ENCODE measurements at places on chromosomes 12 and 14. TPM values are rescaled to one million over a fixed set of nuclear protein-coding genes. Genes with fewer than 3 reads are reported as not detected.
A peak's percentile ranks its signal among the peaks of the same experiment; 100 is the strongest.

- DNase-seq: peak; percentile 73
These were observed at the start of gene MEG3 for GRCh38 chr14:100825713-100826331. Gene MEG3 (plus strand): TSS chr14:100826118.

GRCh38 chr14:22600027-22600426, 1.9 kb downstream of the ABHD4 start:
- DNase-seq: no peak

GRCh38 chr14:61179796-61180398, 101.2 kb downstream of the TMEM30B start:
- DNase-seq: no peak

DNA sequence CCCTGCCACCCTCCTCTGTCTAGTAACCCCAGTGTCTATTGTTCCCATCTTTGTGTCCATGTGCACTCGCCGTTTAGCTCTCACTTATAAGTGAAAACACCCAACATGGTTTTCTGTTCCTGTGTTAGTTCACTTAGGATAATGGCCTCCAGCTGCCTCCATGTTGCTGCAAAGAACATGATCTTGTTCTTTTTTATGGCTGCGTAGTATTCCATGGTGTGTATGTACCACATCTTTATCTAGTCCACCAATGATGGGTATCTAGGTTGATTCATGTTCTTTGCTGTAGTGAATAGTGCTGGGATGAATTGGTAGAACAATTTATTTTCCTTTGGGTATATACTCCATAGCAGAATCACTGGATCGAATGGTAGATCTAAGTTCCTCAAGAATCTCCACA, 51.0 kb upstream of the RFLNA start:
- no peak for DNase-seq

DNA sequence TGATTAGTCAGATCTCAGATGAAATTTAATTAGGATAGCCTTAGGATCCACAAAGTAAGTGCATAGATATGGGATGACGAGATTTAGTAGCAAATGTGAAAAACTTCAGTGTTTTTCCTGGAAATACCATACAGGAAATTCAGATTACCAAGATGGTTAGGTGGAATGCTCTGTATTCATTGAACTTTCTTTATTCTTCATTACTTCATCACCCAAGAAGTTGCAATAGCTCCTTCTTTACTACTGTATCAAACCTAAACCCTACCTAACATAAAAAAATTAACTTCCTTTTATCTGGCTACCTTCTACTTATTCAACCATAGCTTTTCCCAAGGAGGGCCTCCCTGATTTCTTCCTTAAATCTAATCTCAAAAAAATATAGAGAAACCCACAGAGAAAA, 100.4 kb downstream of the TTC6 start:
- DNase-seq: no peak

Gene OTUB2
- 2.7 TPM for total RNA-seq

- DNase-seq: peak; percentile 64
These were observed 3.0 kb downstream of the GAS2L3 start for GRCh38 chr12:100576331-100577036.

GRCh38 chr12:113314121-113314529, 20.8 kb downstream of the SLC8B1 start:
- DNase-seq: peak; percentile 43

Gene KERA
- not detected for total RNA-seq

GRCh38 chr12:106021516-106021915, 117.2 kb downstream of the NUAK1 start:
- DNase-seq: no peak

DNA sequence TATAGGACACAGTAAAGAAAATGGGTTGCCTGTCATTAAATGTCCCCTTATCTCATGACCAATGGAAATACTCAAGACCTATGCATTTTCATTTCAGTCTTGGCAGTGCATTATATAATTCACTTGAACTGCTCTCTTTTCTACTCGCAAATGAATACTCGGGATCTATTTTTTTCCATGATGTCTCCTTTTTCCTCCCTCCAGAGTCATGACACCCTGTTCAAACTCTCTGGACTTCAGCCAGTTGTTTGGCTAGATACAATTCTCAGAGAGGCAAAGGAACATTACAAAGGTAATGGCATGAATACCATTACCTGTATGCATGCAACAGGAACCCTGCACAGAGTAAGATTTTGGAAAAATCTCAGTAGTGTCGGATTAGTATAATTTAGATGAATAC, 130.9 kb downstream of the GPR135 start:
- DNase-seq: no peak

DNA sequence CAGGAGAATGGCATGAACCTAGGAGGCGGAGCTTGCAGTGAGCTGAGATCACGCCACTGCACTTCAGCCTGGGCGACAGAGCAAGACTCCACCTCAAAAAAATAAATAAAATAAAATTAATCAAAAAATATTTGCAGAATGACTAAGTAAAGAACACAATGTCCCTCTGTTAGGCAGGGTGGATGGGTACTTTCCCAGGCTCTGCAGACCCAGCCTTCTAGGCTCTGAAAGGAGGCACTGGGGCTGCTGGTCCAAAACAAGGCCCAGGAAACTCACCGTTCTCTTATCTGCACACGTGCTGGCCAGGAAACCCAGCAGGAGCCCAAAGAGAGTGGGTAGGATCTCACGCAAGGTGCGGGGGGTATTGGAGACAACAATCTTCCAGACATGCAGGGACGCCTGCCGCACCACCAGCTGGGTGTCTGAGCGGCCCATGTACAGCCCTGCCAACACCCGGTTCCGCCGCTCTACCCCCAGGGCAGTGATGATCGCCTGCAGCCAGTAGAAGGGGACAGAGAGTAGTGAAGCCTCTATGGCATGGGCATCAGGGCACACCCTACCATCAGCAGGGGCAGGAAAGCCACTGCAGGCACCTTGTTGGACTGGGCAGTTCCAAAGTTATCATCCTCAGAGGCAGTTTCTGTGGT, 25.8 kb upstream of the RAB35 start:
- DNase-seq: no peak

DNA sequence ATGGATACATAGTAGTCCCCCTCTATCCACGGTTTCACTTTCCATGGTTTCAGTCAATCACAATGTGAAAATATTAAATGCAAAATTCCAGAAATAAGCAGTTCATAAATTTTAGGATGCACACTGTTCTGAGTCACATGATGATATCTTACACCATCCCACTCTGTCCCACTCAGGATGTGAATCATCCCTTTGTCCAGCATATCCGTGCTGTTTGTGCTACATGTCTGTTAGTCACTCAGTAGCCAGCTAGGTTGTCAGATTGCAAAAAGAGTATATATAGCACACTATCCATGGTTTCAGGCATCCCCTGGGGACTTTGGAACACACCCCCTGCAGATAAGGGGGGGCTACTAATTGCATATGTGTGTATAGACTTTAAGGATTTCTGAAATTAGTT, 8.1 kb upstream of the NAA30 start:
- DNase-seq: peak; percentile 73

DNA sequence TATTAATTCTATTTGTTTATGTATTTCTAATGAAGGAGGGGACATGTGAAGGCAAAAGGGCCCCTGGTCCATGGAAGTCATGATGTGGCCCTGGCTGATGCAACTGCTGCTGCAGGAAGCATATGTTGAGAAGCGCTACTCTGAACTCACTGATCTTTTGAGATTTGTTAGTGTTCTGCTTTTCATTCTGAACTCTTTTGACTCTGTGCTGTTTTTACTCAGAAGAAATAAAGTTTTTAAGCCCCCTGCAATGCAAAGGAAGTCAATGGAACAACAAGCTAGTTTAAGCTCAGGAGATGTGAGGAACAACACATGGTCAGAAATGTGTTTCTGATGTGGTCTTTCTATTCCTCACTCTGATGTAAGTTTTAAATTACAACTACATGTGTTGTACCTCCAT, 88.9 kb upstream of the BTG1 start:
- no peak for DNase-seq

Gene GPR132
- total RNA-seq: 5.1 TPM

DNA sequence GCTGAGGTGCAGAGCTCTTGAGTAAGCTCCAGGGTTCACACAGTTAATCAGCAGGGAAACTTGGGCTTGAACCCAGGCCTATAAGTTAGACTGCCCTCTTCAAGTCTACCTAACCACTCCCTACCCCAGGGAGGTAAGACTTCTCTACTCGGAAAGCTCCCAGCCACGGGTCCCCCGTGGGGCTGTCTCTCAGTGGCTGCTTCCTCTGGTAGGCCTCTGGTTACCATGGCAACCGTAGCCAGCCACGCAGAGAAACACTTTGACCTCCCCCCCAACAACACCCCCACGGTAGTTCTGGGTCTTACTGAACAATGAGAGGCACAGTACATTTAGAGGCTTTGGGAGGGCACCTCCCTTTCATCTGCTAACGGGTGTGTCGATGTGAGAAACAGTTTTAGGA, 245.2 kb downstream of the AACS start:
- DNase-seq: no peak

Gene STYK1
- total RNA-seq: 1.0 TPM

GRCh38 chr12:60101715-60102114, 505.9 kb downstream of the SLC16A7 start:
- no peak for DNase-seq

DNA sequence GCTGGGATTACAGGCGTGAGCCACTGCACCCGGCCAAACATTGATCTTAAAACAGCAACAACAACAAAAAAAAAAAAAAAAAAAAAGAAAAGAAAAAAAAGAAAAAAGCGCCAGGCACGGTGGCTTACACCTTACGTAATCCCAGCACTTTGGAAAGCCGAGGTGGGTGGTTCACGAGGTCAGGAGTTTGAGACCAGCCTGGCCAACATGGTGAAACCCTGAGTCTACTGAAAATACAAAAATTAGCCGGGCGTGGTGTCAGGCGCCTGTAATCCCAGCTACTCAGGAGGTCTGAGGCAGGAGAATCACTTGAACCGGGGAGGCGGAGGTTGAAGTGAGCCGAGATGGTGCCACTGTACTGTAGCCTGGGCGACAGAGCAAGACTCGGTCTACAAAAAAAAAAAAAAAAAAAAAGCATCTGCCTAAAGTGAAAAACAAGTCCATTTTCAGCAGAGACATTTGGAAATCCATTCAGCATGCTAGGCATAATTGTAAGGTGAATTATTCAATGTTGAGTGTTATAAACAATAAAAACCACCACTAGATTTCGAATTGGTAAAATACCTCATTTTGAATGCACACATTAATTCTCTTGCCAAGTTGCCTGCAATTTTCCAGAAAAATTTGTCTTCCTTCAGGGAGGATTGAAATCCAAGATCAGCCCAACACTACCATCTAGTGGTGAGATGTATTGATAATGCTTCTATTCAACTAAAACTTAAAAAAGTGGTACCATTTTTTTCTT, 8.0 kb upstream of the CERS5 start:
- peak; percentile 58 for DNase-seq

- DNase-seq: peak; percentile 80
These were observed 202.5 kb upstream of the DDHD1 start for GRCh38 chr14:53355581-53356112.

DNA sequence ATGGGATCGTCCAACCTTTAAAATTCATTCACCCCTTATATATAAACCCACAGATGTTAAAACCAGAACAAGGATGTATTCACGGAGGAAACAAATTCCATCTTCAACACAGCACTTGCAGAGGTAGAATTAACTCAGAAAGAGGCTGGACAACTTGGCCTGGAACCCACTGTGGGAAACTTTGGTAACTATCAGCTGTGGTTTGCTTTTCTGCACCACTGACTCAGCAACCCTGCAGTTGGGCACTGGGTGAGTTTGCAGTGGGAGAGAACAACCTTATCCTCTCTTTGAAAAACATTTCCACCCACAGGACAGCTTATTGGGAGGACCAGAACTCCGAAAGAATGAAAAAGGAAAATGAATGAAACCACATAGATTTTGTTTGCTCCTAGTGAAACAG, 66.3 kb downstream of the ZNF664 start:
- DNase-seq: peak; percentile 58

DNA sequence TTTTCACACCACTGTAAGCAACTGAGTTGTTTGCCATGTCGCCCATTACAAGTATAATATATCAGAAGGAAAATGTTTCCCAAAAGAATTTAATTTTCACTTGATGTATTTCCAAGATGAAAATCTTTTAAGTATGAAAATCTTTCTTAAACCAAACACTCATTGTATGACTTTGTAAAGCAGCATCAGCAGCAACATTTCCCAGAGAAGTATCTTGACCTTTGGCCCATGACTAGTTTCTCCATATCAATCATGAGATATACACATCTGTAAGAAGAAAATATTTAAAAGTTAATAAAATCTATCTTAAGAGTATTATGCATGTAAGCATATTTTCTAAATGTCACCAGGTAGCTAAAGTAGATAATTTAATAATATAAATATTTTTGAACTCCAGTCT, 52.8 kb downstream of the ATP2B1 start:
- DNase-seq: no peak

DNA sequence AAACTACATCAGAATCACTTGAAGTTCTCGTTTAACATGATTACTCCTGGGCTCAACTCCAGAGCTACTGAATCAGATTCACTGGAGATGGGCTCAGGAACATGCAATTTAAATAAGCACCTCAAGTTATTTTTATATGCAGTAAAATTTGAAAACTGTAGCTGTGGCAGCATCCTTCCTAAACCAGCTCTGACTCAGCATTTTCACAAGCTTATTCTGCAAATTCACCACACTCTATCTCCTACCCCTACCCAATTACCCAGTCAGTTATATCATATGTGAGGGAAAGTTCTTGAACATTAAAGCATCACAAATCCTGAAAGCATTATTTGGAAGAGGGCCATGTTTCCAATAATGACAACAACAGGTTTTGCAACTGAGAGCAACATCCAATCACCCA, 24.2 kb upstream of the LRRC9 start:
- no peak for DNase-seq

Gene LMNTD1
- total RNA-seq: 0.57 TPM

Gene TOMM20L
- total RNA-seq: not detected

DNA sequence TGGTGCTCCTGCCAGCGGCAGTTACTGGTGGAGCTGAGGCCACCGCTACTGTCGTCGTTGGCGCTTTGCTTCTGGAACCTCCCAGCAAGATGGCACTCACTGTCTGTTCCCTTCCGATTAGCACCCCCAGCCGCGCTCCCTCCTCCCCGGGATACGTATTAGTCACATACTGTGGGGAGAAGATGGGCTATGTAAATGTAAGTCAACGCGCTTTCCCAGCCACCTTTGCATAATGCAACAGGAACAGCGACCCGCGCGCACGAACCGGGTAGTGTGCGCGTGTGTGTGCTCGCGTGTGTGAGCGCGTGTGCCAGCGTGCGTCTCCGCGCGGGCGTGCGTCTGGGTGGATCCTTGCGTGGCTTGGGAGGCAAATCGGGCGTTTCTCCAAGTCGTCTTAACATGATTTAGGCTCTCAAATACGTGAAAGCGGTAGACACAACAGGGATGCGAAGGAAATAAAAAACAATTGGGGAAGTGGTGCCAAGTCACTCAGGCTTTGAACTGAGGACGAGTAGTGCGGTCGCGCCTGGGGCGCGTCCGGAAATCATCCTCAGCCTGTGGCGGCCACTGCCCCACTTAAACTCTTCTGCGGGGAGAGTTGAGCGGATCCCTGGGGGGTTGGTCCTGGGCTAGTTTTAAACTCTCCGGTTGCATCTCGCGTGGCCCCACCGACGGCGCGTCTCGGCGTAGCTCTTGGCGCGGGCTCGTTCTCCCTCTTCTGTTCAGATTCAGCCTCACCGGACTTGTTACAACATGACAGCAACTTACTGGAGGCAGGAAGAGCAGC, 1.8 kb downstream of the FLRT2 start:
- DNase-seq: peak; percentile 52

GRCh38 chr12:110906985-110907384, 13.4 kb downstream of the MYL2 start:
- DNase-seq: peak; percentile 28

GRCh38 chr12:32266756-32267155, 132.6 kb upstream of the FGD4 start:
- no peak for DNase-seq

GRCh38 chr14:83535444-83535843, 1994.5 kb upstream of the FLRT2 start:
- DNase-seq: no peak

- peak; percentile 22 for DNase-seq
These were observed 588.2 kb downstream of the NRXN3 start for GRCh38 chr14:78758333-78758732.

Data from Daoy (cell line).